ENCODE measurements at places on chromosomes 3 and 15.

DNA sequence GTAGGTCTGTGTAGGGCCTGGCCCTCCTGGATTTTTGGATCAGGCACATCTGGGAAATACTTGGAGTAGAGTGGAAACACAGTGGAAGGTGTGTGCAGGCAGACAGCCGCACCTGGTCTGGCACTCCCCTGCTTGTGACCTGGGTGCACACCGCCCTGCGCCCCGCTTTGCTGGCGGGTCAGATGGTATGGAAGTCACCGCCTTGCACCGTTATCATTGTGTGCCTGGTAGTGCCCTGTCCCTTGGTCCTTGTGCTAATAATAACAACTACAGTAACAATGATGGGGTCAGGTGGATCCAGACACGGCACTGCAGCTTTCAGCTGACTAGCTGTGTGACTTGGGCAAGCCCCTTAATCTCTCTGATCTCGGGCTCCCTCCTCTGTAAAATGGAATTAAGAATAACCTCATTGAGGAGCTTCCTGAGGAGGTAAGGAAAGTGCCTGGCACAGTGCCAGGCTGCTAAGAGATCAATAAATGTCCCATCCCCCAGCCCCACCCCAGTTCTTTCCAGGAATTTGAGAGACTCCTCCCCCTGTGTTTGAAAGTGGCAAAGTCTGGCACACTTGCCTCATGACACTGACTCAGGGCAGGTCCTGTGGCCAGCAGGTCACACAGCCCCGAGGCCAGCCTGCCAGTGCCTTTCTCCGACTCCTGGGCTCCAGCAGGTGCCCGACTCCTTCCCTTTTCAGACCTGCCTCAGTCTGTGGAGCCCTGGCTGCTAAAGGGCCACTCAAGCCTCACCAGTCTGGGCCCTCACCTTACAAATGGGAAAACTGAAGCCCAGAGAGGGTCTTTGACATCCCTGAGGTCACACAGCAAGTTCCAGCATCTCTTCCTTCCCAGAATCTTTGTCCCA is 9.8 kb downstream of the ISG20 start:
- DNase-seq: peak; percentile 74

DNA sequence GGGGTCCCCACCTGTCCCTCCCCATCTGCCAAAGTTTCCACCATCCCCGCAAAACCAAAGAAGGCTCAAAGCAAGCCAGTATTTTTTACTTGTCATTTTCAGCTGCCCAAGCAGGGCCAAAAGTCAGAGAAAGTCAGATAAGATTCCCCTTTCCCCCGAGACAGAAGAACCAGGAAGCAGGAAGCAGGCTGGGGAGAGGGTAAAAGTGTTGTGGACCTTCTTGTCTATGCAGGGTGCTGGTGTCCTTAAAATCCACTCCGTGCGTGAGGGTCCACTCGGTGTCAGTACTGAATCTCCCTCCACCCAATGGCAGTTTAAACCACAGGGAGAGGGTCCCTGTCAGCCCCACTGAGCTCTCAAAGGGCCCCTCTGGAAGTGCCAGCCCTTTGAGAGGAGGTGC is 20.2 kb upstream of the RPL32 start:
- DNase-seq: no peak

- DNase-seq: no peak
These were observed 129.0 kb upstream of the PRICKLE2 start for GRCh38 chr3:64354221-64354620.

- no peak for DNase-seq
These were observed 986.4 kb downstream of the ROBO1 start for GRCh38 chr3:78781351-78781750.

- no peak for DNase-seq
These were observed 267.1 kb upstream of the TPRG1 start for GRCh38 chr3:188904670-188905069.

DNA sequence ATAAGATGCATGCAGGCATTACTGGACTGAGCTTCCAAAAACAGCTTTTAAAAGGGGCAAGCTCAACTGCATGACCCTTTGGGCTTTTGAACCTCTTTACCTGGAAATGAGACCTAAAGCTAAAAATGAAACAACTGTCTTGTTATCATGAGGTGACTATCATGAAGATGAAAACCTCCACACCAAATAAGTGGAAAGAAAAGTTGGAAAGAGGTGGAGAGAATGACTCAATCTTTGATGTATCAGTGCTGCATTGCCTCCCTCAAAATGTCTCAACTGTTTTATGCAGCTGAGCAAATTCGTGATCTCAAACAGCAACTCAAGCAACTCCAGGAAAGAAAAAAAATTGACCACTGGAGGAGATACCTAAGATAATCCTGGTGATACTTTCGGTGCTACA is 307.1 kb downstream of the KBTBD8 start:
- no peak for DNase-seq

- DNase-seq: no peak
These were observed 296.6 kb upstream of the CDIN1 start for GRCh38 chr15:36282821-36283220.

GRCh38 chr3:100882571-100882984 is 110.6 kb downstream of the ABI3BP start:
- no peak for DNase-seq

DNA sequence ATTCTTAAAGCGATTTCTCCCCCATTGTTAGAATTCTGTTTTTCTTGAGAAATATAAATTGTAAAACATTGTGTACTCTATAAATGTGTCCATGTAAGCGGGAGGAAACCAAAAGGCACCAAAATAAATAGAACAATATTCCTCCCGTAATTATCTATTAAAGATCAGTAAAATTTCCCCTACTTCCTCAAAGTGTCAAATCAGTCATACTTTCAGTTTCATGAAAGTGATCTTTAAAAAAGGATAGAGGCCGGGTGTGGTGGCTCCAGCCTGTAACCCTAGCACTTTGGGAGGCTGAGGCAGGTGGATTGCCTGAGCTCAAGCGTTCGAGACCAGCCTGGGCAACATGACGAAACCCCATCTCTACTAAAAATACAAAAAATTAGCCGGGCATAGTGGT is 278.9 kb downstream of the MECOM start:
- no peak for DNase-seq

DNA sequence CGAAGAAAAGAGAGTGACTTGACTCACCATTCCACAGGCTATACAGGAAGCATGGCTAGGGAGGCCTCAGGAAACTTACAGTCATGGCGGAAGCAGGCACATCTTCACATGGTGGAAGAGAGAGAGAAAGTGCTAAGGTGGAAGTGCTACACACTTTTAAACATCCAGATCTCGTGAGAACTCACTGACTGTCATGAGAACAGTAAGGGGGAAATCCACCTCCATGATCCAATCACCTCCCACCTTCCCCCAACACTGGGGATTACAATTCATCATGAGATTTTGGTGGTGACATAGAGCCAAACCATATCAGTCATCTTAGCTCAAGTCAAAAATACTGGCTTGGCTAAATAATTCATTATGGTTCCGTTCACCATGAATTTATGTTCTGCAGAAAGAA is 45.3 kb upstream of the NEDD4 start:
- no peak for DNase-seq

DNA sequence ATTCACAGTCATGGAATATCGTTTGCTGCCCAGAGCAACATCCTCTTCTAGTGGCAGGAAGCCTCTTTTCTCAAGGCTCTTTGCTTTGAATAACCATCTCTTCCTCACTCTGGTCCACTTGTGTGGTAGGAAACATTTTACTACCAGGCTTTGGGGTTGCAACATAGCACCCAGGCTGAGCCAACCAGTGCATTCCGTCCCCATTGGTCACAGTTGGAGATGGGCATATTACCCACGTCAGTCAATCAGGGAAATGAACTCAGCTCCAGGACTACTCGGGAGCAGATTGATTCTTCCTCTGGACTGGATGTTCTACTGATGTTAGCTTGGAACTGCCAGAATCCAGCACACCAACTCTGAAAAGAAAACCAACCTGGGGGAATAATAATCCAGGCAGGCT is 4.2 kb upstream of the PEX5L start:
- no peak for DNase-seq

DNA sequence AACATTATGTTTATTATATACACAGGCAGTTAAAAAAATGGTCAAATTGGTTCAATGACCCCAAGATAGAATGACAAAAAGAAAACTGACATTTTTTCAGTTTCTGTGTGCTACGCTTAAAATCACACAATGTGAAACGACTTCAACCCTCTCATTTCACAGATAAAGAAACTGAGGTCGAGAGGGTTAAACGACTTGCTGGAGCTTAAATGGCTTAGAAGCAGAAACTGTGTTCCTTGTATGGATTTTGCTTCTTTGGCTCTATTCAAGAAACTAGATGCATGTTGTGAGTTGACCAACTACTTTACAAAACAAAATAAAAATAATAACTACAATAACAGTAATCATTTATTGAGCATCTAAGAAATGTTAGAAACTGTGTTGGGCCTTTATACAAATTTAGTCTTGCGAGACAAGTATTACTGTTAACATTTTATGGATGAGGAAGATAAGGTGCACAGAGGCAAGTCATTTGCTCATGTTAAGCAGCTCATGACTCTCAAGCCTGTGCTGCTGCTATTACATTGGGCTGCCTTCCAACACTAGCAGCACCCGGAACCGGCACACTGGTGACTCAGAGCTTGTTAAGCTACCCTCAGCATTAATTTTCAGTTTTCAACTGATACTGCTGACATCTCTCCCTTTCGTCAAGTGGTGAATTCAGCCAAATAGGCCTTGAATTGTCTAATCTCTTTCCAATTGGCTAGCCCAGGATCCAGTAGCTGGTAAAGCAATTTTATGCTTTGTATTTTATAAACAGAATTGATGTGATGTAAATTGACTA is 487.6 kb downstream of the NAALADL2 start:
- no peak for DNase-seq

DNA sequence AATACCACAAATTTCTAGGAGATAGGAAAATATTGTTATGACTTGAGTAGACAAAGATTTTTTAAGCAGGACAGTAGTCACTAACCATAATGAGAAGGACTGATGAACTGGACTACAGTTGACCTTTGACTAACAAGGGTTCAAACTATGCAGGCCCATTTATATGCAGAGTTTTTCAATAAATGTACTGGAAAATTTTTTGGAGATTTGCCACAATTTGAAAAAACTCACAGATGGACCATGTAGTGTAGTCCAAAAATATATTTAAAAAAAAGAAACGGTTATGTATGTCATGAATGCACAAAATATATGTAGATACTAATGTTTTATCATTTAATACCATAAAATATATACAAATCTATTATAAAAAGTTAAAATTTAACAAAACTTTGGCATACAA is 151.8 kb downstream of the LRRN1 start:
- no peak for DNase-seq

DNA sequence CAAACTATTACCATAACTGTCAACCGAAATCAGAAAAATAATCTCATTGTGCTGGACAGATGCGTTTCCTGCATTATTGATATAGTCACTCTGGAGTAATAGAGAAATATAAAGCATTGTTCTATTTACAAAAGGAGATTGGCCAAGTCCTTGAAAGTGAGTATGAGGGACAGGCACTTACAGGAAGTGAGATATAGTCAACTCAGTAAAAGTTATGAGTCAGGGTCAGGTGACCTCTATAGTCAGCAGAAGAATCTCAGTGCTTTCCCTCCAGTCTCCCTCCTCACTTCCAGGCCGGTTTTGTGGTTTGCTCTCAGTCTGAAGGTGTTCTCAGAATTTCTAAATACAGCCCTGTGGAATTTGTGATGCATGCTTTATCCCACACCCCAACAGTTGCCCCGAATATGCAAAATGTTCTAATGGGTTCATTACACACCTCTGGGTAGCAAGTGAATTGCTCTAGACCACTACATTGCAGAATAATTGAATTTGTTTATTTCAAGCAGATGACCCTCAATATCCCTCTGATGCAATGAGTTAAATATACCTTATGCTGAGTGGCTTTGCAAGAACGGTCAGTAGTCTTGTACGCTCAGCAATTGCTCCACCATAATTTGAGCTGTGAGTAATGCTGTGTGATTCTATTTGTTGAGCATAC is 787.7 kb downstream of the MCTP2 start:
- DNase-seq: no peak

DNA sequence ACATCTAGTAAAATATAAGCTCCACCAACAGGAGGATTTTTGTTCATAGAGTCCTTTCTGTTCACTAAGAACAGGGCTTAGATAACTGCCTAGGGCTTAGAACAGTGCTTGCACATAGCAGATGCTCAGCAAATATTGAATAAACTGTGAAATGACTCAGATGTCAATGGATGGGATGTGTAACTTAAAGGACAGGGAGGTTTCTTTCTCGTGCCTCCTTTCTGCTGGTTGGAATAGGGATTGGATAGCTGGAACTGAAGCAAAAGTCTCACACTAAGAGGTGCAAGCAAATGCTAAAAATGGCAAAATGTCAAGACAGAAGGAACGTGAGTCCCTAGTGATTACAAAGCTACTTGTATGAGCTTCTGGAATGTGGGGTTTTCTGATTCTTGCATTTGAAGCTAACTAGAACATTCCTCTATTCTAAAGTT is 392.8 kb upstream of the WNT5A start:
- no peak for DNase-seq

GRCh38 chr3:5258526-5258925 is 71.0 kb downstream of the EDEM1 start:
- DNase-seq: no peak

- DNase-seq: no peak
These were observed 27.4 kb downstream of the FOXL2NB start for GRCh38 chr3:138974462-138974861.

DNA sequence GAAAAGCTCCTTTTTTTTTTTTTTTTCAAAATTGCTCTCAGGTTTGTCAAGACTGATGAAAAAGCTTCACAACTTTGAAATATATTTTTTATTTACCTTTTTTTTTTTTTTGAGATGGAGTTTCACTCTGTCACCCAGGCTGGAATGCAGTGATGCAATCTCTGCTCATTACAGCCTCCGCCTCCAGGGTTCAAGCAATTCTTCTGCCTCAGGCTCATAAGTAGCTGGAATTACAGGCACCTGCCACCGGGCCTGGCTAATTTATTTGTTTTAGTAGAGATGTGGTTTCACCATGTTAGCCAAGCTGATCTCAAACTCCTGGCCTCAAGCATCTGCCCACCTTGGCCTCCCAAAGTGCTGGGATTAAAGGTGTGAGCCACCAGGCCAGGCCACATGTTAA is 1515.0 kb downstream of the OTOL1 start:
- DNase-seq: no peak

GRCh38 chr3:44969828-44970179 is 6.2 kb downstream of the ZDHHC3 start:
- no peak for DNase-seq

DNA sequence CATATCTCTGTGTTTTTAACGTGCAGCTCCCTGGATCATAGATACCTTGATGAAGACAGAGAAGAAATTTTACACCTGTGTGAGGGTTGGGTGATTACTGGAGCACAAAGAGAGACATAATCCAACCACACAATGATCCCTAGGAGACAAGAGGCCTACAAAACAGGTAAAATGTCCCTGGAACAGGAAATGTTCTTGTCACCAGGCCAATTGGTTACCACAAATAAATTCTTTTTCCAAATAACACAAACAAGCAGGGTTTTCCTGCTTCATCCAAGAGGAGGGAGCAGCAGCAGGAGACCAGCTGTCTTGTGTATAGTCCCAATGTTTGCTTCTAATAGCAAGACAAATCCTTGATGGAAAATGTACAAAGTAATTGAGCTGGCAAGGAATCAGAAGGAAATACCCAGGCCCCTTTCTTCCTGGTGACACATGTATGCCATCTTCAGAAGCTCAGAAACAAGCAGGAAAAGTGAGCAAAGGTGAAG is 1.4 kb downstream of the MGLL start:
- no peak for DNase-seq

- DNase-seq: no peak
These were observed 112.6 kb downstream of the UACA start for GRCh38 chr15:70650567-70651302.

Measured in CD4-positive, alpha-beta T cell treated with Interleukin-2 at 100 ng/mL for 4 hours (primary cell).